ENCODE measurements at places on chromosomes 1 and 21.

- no peak for DNase-seq
Observed at GRCh38 chr1:3536420-3537195, 74.7 kb downstream of the MEGF6 start.

GRCh38 chr1:87329051-87329525 is 408 bp downstream of the LMO4 start:
- no peak for DNase-seq

DNA sequence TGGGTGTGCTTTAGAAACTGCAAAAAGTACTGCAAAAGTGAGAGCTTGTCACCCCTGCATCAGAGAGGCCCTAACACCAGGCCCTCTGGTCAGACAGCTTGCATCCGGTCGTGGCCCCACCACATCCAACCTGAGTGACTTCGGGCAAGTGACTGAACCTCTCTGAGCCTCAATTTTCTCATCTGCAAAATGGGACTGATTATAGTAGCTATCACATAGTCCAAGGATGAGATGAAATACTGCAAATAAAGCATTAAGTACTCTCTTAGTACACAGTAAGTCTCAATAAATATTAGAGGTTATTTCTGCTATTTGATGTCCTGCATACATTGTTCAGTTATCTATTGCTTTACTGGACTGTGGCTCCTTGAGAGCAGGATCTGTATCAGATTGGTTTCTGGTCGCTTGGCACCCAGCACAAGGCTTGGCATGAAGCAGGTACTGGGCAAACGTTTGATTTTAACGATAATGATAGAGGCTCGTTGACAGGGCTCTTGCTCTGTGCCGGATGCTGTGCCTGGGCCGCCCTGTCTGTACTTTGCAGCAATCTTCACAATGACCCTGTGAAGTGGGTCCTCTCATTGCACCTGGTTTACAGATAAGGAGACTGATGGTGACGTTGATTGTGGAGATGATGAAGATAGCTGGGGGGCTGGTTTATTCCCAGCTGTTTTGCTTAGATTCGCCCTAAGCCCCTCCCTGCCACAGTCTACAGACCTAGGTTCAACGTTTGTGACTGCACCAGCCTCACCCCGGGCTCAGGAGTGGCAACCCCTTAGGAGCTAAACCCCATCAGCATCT is 43.6 kb downstream of the RAP1GAP start:
- no peak for DNase-seq

DNA sequence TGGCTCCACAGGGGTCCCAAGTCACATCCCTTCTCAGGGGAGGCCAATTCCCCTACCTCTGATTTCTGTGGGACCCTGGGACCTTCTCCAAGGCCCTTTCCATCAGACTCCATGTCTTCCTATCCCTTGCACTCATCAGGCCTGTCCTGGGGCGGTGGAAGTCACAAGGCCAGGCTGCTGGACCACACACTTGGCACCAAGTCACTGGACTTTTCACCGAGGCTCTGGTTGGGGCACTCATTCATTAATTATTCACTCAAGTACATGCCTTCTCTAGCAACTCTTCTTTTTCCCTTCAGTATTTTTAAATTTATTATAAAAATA is 11.2 kb upstream of the FOXO6 start:
- no peak for DNase-seq

GRCh38 chr1:29603622-29604021 is 367.3 kb downstream of the PTPRU start:
- no peak for DNase-seq

GRCh38 chr1:43861337-43861736 is 72.3 kb upstream of the ARTN start:
- no peak for DNase-seq

DNA sequence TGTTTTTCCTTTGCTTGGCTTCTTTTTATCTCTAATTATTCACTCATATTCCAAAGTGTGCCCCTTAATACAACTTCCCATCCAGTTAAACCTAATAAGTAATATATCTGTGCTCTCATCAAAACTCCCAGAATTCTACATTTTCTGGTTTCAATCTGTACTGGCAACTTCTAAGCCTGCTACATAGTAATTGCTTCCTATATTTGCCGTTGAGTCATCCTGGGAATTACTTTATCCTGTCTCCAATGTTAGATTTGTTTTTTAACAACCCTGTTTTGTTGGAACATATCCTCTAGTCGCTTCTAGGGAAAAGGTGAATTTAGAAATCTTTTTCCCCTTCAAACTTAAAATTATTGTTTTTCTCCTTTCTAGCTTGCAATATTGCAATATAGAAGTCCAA is 620.5 kb upstream of the PKN2 start:
- DNase-seq, result no peak

DNA sequence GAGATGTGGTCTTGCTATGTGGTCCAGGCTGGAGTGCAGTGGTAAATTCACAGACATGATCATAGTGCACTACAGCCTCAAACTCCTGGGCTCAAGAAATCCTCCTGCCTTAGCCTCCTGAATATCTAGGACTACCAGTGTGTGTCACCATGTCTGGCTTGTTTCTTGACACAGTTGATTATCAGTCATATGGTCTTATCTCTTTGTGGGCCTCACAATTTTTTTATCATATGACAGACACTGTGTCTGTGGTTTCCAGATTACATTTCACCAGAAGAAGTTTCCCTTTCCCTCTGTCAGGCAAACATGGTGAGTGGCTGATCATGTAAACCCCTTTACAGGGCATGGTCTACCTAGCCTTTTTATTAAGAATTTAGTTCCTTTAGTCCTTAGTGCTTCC is 96.1 kb downstream of the HFM1 start:
- DNase-seq, result no peak

GRCh38 chr1:226643611-226644540 is 95.2 kb downstream of the ITPKB start:
- no peak for DNase-seq

DNA sequence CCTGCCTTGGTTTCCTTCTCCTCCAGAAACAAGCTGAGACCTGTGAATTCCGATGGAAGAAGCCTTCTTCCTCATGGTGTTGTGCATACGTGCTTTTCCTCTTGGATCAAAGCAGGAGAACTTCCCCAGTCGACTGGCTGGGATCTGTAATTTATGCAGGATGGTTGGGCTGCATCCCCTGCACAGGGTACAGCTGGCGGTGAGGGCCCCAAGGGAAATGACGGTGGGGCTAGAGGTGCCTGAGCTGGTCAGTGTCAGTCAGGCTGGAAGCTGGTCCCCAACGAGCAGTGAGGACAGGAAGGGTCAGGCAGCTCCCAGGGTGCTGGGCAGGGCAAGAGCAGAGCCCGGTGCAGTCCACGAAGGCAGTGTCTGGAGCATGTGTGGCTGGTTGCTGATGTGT is 106.7 kb downstream of the CNIH3 start:
- DNase-seq, result no peak

DNA sequence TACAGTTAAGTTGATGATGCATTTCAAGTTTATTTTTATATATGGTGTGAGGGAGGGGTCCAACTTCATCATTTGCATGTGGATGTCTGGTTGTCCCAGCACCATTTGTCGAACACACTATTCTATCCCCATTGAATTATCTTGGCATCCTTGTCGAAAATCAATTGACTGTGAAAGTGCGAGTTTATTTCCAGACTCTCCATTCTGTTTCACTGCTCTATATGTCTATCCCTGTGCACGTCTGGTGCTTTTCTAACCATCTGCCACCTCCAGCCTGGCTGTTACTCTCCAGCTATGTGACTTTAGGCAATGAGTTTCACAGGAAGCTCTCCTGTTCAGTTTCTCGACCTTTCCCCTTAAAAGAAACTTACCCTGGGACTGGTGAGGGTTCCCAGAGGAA is 137.1 kb upstream of the KLHDC7A start:
- no peak for DNase-seq

DNA sequence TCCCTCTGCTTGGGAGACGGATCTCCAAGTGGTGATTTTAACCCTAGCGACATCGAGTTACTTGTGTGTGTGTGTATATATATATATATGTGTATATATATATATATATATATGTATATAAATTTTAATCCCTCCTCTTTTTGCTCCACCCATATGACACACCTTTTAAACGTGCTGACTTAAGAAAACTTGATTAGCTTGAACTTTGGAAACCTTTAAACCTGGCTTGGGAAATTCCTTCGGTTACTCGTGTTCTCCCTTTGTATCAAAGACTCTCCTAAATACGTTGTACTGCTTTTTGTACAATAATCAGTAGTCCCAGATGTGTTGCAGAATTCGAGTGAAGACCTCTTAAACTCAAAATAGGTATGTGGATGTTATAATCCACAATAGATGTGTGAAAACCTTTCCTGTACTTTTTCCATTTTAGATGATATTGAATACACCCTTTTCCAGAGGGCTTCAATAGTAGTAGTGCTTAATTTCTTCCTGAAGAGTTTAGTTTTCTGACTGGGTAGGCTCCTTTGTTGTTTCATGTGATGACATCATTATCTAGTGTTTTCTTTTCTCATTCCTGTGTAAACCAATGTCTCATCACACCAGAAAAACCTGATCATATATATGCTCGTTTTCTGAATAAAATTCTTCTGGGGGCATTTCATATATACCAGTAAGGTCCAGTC is 1.4 kb downstream of the RNF11 start:
- DNase-seq, result no peak

DNA sequence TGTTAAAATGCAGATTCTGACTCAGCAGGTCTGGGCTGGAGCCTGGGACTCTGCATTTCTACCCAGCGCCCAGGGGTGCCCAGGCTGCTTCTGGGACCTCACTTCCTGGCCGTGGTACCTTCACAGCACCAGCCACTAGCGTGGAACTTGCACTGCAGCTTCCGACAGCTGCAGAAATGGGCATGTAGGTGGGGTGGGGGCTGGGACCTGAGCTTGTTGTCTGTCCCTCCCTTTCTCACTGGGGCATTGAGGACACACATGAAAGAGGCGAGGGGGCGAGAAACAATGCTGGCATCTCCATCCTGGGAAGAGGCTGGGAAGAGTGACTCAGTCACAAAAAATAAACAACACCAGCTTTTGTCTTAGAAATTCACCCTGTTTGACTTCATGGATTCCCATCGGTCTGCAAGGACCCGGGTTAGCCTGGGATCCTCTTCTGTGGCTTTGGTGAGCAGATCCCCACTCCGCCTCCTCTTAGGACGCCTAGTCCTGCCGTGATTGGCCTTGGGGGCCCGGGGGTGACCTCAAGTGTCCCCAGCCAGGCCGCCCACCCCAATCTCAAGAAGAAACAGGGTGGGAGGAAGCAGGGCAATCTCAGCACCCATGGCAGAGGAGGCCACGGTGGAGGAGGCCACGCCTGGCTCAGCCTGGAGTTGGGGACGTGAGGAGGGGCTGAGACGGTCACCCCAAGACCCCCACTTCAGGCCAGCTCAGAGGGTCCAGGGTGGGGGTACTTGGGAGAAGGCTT is 29.9 kb upstream of the POFUT2 start:
- no peak for DNase-seq

DNA sequence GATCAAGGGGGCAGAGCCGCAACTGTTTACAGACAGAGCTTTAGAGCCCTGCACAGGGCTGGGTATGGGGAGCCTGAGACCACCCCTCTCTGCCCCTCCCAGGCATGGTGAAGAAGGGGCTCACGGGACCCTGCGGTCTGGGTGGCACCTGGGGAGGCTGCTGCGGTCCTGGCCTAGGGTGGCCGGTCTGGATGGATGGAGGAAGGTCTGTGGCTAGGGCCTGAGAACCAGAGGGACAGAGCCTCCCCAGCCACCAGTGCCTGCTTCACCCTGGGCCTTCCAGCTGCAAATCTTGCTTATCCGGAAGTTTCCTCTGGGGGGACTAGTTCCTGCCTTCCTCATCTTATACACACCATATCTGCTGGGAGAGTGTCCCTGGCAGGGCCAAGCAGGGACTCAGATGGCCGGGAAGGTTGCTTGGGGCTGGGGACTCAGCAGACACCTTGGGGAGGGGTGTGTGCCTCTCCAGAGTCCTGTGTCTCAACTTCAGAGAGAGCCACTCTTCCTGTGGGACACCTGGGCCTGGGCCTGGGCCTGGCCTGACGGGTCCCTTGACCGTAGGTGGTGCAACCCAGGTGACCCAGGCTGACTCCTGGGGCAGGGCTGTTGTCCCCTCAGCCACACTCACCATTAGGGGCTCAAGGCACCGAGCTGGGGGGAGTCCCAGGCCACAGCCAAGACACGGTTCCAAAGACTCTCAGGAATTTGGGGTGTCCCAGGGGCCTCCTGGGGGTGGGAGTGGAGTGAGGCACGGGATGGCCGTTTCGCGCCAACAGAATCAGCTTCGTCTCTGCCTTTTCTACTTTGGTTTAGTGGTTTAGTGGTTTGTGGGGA is 52.0 kb upstream of the ACTRT2 start:
- no peak for DNase-seq

- DNase-seq, result no peak
Observed at GRCh38 chr1:163337631-163338030, 15.9 kb downstream of the NUF2 start.

GRCh38 chr1:89566761-89567174 is 42.1 kb downstream of the LRRC8B start:
- DNase-seq, result peak; percentile 69

DNA sequence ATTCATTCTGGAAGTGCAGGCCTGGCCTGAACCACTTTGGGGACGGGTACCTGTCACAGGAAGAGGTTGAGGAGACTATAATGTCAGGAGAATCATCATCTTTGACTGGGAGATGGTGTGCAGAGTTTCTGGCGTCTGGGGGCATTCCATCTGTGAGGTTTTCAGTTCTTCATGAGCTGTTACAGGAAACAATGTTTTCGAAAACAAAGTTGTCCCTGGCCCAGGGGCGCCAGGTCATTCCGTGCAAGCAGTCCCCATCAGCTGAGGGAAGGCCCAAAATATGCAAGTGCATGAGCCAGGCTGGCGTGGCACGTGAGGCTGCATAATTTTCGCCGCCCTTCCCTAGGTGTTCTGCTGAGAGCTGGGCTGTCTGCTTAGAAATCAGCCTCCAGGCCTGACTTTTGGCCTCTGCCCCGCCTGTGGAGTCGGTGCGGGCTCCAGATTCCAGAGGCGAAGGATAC is 68.4 kb upstream of the ATP5PO start:
- no peak for DNase-seq

- DNase-seq, result no peak
Observed at GRCh38 chr1:58848818-58849411, 65.1 kb upstream of the JUN start.

DNA sequence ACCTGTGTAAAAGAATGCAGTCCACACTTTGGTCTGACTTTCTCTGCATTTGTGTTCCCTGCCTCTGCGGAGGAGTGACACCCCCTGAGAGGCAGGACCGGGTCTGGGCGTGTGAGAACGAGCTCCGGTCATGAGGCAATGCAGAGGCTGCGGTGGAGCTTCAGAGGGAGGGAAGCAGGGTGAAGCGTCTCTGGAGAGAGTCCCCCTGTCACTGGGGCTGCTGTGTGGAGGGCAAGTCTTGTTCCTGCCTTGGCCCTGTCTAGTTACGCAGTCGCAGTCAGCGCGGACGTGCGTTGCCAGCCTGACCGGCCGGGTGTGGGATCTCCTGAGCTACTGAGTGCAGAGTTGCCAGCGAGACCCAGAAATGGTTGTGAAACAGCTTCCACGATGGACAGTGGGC is 48.5 kb downstream of the BACE2 start:
- no peak for DNase-seq

- DNase-seq, result no peak
Observed at GRCh38 chr1:64669098-64669675, 75.7 kb upstream of the RAVER2 start.

GRCh38 chr1:923991-924655 is 400 bp downstream of the SAMD11 start:
- DNase-seq, result no peak

Data from putamen (tissue), 1 donor.